A549 treated with Hydrocortisone at 1 μM for 4 hours (cell line): ENCODE measurements at places on chromosomes 11 and 22. TPM values are rescaled to one million over a fixed set of nuclear protein-coding genes. Genes with fewer than 3 reads are reported as not detected.

TRIM49 gene
- 0.05 to 0.12 TPM (median 0.10 TPM) in 3 of 5 replicates, not detected in the others for total RNA-seq

TSGA10IP gene
- not detected in 5 replicates for total RNA-seq

POU2AF3 gene
- 1.0 to 1.5 TPM (median 1.4 TPM) in 5 replicates for total RNA-seq

C22orf42 gene
- total RNA-seq = not detected in 5 replicates

SMTNL1 gene
- not detected in 5 replicates for total RNA-seq

UQCR10 gene
- 99.4 to 124 TPM (median 116 TPM) in 5 replicates for total RNA-seq

TMEM191B gene
- 0.63 to 1.5 TPM (median 1.3 TPM) in 5 replicates for total RNA-seq
